ENCODE measurements at places on chromosomes 3 and 15. TPM values are rescaled to one million over a fixed set of nuclear protein-coding genes. Genes with fewer than 3 reads are reported as not detected.

Gene ACSBG1
- polyA plus RNA-seq: 1.1 TPM

Gene LRTM1
- 0.25 TPM for polyA plus RNA-seq

Gene ZNF860
- polyA plus RNA-seq: 1.1 TPM

Gene RAB27A
- polyA plus RNA-seq: 28.1 TPM

Gene C3orf52
- 14.1 TPM for polyA plus RNA-seq

Gene NR1I2
- polyA plus RNA-seq: 89.1 TPM

Gene CCDC71
- polyA plus RNA-seq: 21.4 TPM

Gene PLS1
- 44.2 TPM for polyA plus RNA-seq

Gene AP2M1
- 286 TPM for polyA plus RNA-seq

Gene BCHE
- 59.6 TPM for polyA plus RNA-seq

Gene FEZF2
- not detected for polyA plus RNA-seq

Gene SLC12A8
- 21.6 TPM for polyA plus RNA-seq

Gene CMTM8
- polyA plus RNA-seq: 20.1 TPM

Gene C3orf49
- 0.33 TPM for polyA plus RNA-seq

Gene CCDC33
- polyA plus RNA-seq: 2.2 TPM

Gene SLC51A
- 29.6 TPM for polyA plus RNA-seq

Gene BLM
- polyA plus RNA-seq: 4.2 TPM

Gene CHRD
- polyA plus RNA-seq: 3.7 TPM

Gene WDR93
- polyA plus RNA-seq: 0.30 TPM

Gene ARGFX
- polyA plus RNA-seq: not detected

Gene FMN1
- polyA plus RNA-seq: 0.88 TPM

Gene CKMT1A
- polyA plus RNA-seq: 13.0 TPM

Gene CAPN3
- 229 TPM for polyA plus RNA-seq

Gene CPNE9
- polyA plus RNA-seq: 0.73 TPM

Gene TMCO5A
- not detected for polyA plus RNA-seq

Gene GOLGA6D
- polyA plus RNA-seq: 0.04 TPM

Gene DUOX2
- 0.04 TPM for polyA plus RNA-seq

Gene SH2D7
- 2.6 TPM for polyA plus RNA-seq

Gene DUOXA1
- 0.15 TPM for polyA plus RNA-seq

Gene FGF7
- polyA plus RNA-seq: 15.9 TPM

Gene BCL6
- 7.4 TPM for polyA plus RNA-seq

Gene PPM1L
- polyA plus RNA-seq: 4.5 TPM

Gene CHRNB4
- polyA plus RNA-seq: 4.3 TPM

Gene SYNPR
- polyA plus RNA-seq: 0.87 TPM

Gene GABRB3
- 5.1 TPM for polyA plus RNA-seq

Gene CNTN3
- 4.7 TPM for polyA plus RNA-seq

Gene MYL3
- polyA plus RNA-seq: 6.7 TPM

All from large intestine (tissue), 12 donors.